H54 (cell line): ENCODE measurements at places on chromosomes 1 and 21.

DNA sequence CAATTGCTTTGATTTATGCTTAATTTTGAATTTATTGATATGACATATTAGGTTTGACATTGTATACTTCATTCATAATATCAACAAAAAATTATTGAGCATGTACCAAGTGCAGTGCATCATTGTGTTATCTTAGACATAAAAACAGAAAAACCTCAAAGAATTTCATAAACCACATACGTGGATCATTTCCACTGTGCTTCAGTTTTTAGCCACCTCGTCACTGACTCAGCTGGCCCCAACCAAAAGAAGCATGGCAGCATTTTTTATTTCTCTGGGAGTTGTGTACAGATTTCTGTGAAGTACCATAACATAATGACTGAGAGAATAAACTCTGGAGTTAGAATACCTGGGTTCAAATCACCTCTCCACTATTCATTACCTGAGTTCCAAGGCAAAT, 95.6 kb upstream of the C1orf87 start:
- DNase-seq, result no peak

DNA sequence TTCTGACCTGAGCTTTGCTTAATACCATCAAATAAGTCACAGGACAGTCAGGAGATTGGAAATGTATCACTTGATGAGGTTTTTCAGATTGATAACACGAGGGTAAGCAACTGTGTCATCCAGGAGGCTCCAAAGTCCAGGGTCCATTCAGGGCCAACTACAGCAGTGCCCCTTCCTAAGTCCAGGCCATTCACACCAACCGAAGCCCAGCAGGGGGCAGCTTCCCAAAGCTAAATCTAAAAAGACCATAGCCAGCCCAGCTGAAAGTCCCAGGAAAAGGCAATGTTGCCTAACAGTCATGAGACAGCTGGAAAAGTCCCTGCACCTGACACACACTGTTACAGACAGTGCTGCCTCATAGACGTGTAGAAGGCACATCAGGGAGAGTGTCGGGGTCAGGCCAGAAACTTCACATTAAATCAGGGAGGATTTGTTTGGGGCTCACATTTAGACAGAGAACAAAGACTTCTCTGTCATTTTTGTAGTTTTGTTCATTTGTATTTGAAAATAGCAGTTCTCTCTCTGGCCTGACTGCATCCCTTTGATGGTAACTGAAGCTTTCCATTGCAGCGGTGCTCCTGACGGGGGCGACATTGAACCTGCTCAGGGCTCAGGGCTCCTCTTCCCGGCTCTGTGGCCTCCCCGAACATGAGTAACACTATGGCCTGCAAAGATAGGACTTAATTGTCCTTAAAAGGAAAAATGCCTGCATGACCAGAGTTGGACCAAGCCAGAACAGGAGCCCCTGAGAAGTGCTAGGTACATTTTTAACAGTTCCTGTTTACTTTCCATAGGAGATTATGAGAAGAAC, 200.4 kb downstream of the NRIP1 start:
- DNase-seq, result peak; percentile 50

DNA sequence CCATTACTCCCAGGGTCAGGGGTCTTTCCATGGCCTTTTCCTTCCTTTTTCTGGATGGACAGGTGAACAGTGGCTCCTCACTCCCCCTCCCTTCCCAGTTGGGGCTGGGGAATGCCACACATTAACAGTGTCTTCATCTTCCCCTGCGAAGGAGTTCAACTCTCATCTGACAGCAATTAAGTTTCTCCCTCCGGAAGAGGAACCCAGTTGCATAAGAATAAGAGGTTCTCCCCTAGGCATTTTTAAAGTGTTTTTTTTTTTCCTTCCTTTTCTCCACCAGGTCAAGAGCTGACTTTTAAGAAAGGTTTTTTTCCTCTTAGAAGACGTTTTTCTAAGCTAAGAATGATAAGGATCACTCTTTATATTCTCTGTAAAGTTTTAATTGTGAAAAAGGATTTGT, 42.3 kb upstream of the FASLG start:
- no peak for DNase-seq

DNA sequence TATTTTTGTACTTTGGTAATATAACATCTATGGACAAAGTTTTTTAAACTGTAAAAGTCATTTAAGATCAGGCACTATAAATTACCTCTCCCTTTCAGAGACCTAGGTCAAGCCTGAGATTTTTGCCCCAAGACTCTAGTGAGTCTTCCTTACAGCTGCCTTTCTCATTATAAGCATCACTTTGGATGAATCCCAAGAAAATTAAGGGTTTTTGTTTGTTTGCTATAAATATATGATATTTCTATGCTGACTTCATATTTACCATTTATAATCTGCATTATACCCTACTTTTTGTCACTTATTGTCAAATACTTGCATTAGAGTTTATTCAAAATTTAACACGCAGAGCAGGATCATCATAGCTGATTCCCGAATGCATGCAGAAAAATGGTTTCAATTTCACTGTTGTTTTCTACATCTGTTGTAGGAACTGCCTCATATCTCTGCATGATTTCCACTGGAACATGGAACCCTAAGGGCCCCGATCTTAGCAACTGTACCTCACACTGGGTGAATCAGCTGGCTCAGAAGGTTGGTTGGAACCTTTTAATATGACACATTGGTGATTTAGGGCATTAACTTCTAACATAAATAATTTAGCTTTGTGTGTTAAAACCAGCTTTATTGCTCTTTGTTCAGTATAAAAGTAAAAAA, 150.0 kb downstream of the ADGRL2 start:
- DNase-seq, result no peak

GRCh38 chr1:206903687-206904086, 6.4 kb downstream of the IL24 start:
- DNase-seq, result no peak

GRCh38 chr21:43893536-43894205, 28.6 kb downstream of the AGPAT3 start:
- DNase-seq, result no peak

GRCh38 chr1:61091455-61091854, 9.1 kb downstream of the NFIA start:
- no peak for DNase-seq
